ENCODE measurements at places on chromosomes 7 and 10. TPM values are rescaled to one million over a fixed set of nuclear protein-coding genes. Genes with fewer than 3 reads are reported as not detected.

IL2RA gene
- polyA plus RNA-seq = 0.54 TPM

SORBS1 gene
- polyA plus RNA-seq = 12.2 TPM

CRTAC1 gene
- 7.2 TPM for polyA plus RNA-seq

SPDYE8 gene
- polyA plus RNA-seq = not detected

LARP4B gene
- 12.9 TPM for polyA plus RNA-seq

ASZ1 gene
- not detected for polyA plus RNA-seq

All from kidney (tissue), 22 donors.